ENCODE measurements at places on chromosomes 6 and 20.

- no peak for DNase-seq
Observed at GRCh38 chr20:10412591-10413408, 21.2 kb downstream of the MKKS start.

- no peak for DNase-seq
Observed at GRCh38 chr6:169035385-169036240, 218.0 kb downstream of the THBS2 start.

DNA sequence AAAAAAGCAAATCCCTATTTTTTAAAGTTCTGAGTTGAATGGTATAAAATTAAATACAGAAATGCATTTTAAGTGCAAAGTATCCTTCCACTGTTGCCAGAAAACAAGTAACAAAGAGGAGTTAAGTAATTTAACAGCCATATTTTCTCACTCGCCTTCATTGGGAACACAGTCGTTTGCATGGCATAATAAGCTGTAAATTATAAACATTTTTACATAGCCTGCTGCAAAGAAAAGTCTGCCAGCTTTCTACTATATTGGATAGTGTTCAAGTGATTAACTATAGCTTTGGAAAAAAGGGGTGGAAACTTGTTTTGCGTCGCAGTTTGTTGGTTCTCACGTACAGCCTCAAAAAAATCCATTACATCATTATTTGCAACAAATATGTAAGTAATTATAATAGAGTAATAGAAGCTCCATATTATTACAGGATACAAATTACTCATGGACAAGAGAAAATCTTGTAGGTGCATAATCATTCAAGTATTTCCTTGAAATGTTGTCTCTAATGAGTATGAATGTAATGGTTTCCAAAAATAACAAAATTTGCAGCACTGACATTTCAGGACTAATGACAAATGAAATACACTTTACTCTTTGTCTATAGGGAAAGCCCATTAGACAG, 139.3 kb downstream of the PDSS2 start:
- no peak for DNase-seq

DNA sequence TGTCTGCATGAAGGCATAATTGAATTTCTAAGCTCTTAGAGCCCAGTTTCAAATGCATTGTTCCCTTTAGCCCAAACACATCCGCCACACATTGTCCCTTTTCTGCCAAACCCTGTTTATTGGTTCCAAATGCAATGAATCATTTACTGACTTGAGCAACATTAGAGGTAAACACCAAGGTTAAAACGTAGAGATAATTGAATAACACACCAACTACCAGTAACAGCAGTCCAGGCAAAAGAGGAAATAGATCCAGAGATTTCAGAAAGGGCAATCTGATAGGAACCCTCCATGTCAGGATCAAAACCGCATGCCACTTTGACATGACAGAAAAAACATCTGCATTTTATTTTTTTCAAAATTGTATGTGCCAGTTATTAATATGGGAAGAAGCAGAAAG, 114.8 kb downstream of the PKHD1 start:
- DNase-seq, result no peak

- DNase-seq, result no peak
Observed at GRCh38 chr6:38134704-38135088, 315.2 kb downstream of the ZFAND3 start.

GRCh38 chr6:140001821-140002341, 627.4 kb upstream of the CITED2 start:
- no peak for DNase-seq

DNA sequence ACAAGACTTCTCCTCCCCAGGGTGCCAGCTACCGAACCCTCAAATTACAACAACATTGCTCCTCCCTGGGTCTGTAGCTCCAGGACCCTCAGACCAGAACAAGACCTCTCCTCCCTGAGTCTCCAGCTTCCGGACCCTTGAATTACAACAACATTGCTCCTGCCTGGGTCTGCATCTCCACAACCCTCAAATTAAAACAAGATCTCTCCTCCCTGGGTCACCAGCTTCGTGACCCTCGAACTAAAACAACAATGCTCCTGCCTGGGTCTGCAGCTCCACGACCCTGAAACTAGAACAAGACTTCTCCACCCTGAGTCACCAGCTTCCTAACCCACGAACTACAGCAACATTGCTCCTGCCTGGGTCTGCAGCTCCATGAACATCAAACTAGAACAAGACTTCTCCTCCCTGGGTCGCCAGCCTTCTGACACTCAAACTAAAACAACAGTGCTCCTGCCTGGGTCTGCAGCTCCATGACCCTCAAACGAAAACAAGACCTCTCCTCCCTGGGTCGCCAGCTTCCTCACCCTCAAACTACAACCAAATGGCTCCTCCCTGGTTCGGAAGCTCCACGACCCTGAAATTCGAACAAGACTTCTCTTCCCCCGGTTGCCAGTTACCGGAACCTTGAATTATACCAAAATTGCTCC, 324.5 kb downstream of the PREX1 start:
- DNase-seq, result no peak

GRCh38 chr20:24698189-24698588, 228.8 kb downstream of the SYNDIG1 start:
- DNase-seq, result no peak

DNA sequence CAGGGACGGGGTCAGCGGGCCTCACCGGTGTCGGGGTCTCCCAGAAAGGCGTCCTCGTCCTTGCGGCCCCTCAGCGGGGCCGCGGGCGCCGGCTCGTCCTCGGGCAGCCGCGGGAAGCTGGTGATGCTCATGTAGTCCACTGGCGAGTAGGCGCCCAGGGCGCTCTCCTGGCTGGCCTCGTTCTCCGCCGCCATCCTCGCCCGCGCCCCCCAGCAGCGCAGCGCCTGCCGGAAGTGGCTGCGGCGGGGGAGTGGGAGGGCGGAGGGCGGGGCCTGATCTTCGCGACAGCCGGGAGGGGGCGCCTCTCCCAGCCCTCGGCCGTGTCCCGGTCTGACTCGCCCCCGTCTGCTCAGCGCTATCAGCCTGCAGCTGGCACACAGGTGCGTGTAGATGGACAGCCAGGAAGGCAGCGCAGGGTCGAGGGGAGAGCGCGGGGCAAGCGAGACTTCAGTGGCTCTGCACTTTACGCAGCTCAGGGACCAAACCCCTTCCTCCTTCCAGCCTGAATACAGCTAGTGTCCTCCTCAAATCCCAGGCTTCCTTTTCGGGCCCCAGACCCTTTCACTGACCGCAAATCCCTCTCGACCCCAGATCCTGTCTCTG, at the start of gene GGT7:
TSS of gene GGT7 (minus strand) at position 235 of the 603 bp plus-strand sequence. CDS start at position 194, 41 bp downstream.
- DNase-seq, result peak; percentile 71

DNA sequence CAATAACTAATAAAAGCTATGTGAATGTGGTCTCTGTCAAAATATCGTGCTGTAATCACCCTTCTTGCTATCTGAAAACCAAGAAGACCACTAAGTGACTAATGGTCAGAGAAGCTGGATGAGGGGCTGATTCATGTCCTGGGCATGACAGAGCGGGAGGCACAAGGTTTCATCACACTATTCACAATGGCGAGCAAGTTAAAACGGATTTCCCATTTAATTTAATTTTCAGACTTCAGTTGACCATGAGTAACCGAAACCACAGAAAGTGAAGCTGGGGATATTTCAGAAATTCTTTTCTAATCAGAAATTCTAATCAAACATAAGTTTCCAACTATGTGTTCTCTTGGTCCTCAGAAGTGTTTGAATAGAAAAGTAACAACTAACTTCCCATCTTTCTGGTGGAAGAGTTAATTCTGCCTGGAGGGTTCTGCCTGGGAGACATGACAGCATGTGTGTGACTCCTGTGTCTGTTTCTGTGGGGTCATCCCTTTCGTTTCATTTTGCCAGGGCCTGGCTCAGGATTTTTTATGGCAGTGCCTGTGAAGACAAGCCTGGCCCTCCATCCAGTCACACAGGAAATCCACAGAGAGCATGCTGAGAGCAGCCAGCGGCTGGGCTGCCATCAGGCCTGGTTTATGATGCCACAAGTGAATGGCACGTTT, 98.9 kb downstream of the FAM120B start:
- DNase-seq, result no peak

DNA sequence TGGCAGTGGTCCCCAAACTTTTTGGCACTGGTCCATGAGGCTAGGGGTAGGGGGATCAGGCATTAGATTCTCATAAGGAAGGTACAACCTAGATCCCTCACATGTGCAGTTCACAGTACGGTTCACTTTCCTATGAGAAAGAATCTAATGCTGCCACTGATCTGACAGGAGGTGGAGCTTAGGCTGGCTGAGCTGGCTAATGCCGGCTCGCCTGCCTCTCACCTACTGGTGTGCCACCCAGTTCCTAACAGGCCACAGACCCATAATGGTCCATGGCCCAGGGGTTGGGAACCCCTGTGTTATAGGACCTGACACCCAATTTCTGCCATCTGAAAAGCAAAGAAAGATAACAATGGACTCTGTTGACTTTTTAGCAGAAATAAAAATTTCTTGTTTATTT, 199.6 kb downstream of the GMPR start:
- DNase-seq, result no peak

DNA sequence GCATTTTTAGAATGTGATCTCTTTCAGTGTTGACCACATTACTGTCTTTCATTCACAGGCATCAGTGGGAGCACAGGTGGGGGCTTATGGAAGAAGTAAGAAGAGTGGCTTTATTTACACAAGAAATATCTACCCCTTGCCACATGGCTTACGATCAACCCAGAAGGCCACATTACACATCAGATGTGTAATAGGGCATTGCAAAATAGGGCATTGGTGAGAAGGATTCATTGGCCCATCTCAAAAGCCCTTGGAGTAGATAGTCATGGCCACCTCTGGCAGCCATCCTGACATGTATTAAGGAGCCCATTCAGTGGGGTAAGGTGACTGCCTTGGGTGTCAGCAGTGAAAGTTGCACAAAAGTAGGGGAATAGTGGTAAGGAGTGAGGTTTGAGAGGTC, 97.5 kb downstream of the MAFB start:
- DNase-seq, result no peak

GRCh38 chr6:958488-958887, 265.5 kb upstream of the EXOC2 start:
- DNase-seq, result no peak

DNA sequence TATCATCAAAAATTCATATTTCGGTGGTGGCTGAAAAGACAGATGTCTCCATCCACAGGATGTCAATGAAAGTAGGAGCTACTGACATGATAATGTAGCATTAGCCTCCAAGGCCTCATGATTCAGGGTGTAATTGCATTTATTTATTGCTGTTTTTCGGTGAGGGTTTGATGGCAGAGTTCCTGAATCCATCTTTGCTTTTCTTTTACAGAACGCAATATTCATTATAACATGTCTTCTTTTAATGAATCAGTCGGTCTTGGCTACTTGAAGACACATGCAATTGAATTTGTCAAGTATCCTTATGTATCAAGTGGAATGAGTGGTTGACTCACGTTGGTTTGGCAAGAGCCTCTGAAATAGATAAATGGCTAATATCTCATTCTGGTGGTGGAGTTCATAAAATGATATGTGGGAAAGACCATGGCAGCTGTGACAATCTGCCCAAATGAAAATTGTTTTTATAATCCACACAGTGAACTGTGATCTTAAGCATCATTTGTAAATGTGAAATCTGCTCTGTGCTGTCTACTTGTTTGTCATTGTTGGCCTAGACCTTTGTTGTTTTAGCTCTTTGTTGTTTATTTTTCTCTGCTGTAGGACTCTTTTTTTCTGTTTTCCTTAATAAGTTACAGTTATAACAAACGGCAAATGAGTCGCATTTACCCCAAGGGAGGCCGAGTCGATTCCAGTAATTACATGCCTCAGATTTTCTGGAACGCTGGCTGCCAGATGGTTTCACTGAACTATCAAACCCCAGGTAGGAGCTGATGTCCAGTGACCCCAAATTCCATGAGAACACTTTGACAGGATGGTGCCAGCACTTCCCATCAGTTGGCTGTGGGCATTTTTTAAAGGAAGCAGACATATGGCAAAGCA, 105.7 kb upstream of the LAMP5 start:
- DNase-seq, result no peak

DNA sequence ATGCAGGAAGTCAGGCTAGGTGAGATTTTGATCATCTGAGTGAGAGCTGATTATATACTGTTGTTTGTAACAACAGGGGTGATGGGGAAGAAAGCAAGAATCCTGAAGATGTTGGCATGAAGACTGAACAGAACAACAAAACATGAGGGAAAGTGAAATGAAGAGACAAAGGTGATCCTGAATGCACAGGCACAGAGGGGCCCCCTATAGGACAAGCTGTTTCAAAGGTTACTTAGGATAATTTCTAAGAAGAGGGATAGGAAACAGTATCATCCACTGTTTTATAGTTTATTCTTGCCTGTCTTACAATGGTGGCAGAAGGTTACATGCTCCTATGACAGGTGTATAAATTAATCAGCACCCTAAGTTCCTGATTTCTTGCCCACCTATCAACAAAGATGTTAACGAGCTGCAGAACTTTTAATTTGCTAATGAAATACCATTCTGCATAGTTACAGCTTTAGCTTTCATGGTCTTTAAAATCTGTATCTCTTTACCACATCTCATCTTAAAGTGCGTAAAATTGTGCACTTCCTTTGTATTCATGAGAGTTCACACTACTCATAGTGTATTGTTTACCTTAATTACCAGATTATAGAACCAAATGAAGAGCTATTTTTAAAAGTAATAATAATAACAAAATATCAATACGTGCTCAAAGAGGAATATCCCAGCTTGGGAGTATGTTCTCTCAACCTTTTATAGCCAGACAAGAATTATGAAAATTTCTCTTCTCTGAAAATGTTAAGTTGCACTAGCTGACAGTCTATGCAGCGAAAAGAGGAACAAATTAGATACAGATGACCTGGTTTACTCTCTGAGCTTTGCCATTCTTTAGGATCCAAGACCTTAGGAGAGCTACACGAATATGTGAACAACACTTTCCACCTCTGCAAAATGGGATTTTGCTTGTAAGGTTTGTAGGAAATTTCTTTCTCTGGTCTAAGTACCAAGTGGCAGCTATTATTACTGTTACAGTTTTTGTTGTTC, 192.5 kb downstream of the EDN1 start:
- no peak for DNase-seq

DNA sequence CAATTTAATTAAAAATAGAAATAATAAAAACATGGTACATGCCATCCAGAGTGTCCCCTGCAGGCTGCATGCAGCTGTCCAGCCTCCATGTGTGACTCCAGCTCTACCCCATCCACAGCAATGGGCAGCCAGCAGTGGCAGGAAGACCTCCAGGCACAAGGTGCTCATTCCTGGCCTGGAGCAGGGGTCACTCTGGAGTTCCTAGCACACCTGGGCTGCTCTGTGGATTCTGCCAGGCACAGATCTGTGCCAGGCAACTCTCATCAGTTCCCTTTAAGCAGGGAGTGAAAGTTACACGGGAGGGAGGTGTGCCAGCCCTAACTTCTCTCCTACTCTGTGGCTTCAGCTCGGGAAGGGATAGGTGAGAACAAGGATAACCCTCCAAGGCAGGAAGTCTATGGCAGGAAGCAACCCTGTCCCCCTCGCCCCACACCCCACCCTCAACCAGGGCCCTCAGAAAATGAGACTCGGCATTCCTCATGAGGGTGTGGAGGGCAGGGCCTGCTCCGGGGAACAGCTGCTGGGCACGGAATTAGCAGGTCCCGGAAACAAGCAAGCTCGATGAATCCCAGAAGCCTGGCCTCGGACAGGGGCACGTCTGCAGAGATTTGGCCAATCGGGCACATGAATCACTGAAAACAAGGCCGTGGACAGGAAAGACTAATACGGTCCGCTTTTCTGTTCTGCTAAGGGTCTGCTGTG, 10.0 kb downstream of the JPH2 start:
- DNase-seq, result no peak

GRCh38 chr6:39865011-39865888, 69.0 kb downstream of the MOCS1 start:
- peak; percentile 59 for DNase-seq
